Stimulated activated CD4-positive, alpha-beta T cell treated with anti-CD3 and anti-CD28 coated beads, Interleukin-12 subunit alpha, Interleukin-12 subunit beta, amount 100 ng/mL, for 24 hours (primary cell): ENCODE measurements at places on chromosomes 7 and 10.

DNA sequence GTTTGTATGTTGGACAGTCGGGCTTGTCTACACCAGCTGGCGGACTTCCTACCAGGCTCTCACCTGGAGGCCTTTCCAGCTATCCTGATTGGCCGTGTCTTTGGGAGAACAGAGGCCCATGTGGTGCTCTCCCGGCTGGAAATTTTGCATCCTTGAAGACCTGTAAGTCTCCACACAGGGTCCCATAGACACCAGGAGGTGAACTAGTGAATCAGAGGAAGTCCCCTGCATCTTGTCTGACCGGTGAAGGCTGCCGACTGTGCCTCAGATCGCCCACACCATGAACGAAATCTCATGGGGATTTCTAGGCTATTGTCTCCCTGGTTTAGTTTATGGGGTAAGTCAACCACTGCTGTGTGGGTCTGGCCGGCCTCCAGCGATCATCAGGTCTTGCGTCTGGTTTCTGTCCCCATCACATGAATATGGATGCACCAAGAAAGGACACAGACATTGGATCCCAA is 108.4 kb upstream of the LYZL2 start:
- no peak for DNase-seq

- peak; percentile 31 for DNase-seq
These were observed 14.0 kb downstream of the SLC29A4 start for GRCh38 chr7:5296611-5297226.

- DNase-seq, result no peak
These were observed 82.9 kb downstream of the HYCC1 start for GRCh38 chr7:22931011-22931410.

DNA sequence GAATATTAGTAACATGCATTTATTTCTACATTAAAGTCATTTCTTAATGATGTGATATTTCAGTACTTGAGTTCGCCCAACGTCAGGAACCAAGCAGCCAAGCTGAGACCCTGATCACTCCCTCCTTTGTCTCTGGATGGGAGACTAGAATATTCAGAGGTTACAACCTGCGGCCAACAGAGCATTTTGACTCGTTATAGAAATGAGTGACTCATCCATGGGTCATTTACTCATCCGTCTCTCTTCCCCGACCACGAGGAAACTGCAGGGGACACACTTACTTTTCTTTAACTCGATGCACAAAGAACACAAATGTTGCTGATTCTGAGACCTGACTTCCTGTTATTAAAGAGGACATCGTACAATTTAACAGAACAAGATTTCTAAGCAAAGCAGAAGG is 343.3 kb downstream of the FRMD4A start:
- no peak for DNase-seq

GRCh38 chr10:14584661-14585060 is 190.0 kb downstream of the FAM107B start:
- DNase-seq, result no peak

- no peak for DNase-seq
These were observed 114.6 kb upstream of the RET start for GRCh38 chr10:42962110-42962901.

GRCh38 chr7:128247640-128248194 is 6.6 kb downstream of the LEP start:
- no peak for DNase-seq

DNA sequence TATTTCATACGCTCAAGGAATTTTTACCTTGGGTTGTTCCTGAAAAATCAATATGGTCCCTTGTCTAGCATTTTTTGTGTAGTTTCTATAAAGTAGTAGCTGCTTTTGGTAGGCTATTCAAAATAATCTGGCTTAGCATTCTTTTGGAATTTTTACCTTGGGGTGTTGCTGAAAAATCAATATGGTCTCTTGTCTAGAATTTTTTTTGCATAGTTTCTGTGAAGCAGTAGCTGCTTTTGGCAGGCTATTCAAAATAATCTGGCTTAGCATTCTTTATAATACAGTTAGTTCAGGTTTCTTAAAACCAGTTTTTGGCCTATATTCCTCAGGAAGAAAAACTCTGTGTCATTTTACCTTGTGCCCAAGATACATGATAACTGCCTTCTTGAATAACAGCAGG is 301.9 kb downstream of the SUGCT start:
- DNase-seq, result no peak

DNA sequence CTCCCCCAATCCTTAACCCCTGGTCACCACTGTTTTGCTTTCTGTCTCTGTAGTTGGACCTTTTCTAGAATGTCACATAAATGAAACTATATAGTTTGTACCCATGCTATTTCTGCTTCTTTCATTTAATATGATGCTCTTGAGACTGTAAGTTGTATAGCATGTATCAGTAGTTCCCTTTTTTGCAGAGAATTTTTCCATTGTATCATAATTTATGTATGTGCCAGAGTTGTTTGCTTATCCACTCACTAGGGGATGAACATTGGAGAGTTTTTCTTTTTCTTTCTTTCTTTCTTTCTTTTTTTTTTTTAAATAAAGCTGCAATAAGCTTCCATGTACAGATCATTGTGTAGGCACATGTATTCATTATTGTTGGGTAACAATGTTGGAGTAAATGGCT is 544.8 kb downstream of the CNTNAP2 start:
- DNase-seq, result no peak

DNA sequence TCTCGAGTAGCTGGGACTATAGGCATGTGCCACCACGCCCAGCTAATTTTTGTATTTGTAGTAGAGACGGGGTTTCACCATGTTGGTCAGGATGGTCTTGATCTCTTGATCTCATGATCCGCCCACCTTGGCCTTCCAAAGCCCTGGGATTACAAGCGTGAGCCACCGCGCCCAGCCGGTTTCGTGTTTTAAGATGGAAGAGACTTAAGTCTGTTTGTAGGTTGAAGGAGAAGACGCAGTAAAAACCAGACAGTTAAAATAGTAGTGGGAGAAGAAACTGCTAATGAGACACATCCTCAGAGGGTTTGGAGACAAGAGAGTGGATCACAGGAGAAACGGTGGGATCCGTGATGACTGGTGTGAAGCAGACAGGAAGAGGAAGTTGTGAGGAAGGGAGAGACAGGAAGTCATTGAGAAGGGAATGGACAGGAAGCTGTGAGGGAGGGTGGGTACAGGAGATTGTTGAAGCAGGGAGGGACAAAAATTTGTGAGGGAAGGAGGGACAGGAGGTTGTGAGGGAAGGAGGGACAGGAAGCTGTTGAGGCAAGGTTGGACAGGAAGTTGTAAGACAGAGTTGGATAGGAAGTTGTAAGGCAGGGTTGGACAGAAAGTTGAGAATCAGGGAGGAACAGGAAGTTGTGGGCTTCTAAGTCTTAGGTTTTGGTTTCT is 115.5 kb downstream of the WDFY4 start:
- no peak for DNase-seq

DNA sequence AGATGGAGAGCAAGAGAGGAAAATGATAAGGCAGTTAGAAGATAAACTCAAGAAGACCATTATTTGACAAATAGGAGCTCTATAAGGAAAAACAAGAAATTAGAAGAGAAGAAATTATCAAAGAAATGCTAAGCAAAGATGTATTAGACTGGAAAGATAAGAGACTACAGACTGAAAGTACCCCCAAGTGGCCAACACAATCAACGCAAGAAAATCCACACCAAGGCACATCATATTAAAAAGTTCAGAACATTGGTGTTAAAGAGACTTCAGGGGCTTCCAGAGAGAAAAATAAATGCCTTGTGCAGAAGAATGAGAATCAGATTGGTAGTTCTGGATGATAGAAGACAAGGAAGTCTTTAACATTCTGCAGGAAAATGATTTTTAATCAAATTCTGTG is 46.0 kb downstream of the SH2D4B start:
- no peak for DNase-seq

GRCh38 chr7:139899328-139899955 is 70.4 kb downstream of the TBXAS1 start:
- DNase-seq, result no peak

GRCh38 chr7:124460056-124460450 is 305.5 kb downstream of the GPR37 start:
- no peak for DNase-seq

DNA sequence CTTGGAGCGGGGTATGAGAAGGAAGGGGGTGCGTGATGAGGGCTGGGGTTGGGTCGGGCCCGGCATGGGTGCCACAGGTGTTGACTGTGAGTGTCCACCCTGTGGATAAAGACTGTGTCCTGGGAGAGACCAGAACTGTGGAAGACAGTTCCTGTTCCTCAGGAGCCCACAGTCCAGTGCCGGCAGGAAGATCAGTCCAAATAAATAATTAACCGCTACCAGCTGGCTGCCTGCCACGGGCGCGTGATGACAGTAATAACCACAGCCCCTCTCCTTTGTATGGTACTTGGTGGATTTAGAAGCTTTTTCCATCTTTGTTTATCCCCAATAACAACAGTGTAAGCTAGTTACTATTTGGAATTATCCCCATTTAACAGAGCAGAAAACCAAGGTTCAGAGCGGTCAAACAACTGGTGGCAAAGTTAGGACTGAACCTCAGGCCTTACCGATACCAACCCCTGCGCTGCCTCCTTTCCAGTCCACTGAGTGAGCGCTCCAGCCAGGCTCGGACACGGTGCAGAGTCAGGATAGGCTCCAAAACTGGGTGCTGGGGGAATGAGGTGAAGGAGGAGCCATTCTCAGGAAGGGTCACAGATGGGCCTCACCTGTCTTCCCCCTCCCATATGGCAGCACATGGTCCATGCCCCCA is 5.1 kb downstream of the ZMIZ1 start:
- no peak for DNase-seq
